ENCODE measurements at places on chromosomes 4 and X. TPM values are rescaled to one million over a fixed set of nuclear protein-coding genes. Genes with fewer than 3 reads are reported as not detected.

GRCh38 chr4:42350611-42351182, 46.6 kb upstream of the SHISA3 start:
- H3K27me3 ChIP-seq, result no peaks in the 10 kb centered on the region
- H3K4me3 ChIP-seq, result no peak overlapping the region
- no peak overlapping the region for H3K27ac ChIP-seq
- no peaks in the 10 kb centered on the region for H3K36me3 ChIP-seq
- H3K4me1 ChIP-seq, result no peaks in the 10 kb centered on the region

DNA sequence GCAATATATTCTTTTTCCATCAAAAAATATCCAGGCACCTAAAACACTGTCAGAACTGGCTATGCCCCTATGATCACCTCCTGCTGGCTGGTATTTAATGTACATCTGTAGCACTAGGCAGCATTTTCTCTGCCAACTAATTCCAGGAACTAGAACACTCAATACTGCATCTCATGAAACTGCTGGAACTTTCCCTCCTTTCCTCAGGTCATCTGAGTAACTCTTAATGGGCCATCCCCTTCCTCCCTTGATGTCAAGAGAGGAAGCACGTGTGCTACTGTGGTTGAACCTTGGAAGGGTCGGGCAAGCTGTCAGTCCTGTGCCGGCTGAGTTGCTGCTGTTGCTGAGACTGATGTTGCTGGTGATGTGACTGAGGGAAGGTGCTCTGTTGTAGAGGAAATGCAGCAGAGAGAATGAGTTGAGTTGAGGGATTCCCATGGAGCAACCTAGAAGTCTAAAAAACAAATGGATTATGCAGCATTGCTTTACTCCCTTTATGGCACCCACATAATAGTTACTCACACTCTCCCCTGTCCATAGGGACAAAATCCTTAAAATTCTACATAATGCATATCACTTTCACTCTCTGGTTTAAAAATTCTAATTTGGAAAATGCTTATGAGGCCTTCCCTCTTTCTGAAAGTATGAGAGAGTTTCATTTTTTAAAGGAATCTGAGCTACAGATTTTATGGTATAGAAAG, 39.5 kb downstream of the TMEM165 start:
- peaks cover 5% of the 10 kb centered on the region for H3K36me3 ChIP-seq
- peak overlapping the region; percentile 34 for H3K27ac ChIP-seq
- H3K4me3 ChIP-seq, result no peak overlapping the region
- H3K4me1 ChIP-seq, result peaks cover 10% of the 10 kb centered on the region
- DNase-seq, result no peak

GRCh38 chr4:82645936-82646565, 84.3 kb upstream of the TMEM150C start:
- H3K27me3 ChIP-seq, result no peaks in the 10 kb centered on the region
- no peak for DNase-seq

GRCh38 chrX:100817340-100817739, 2.9 kb upstream of the CSTF2 start:
- H3K36me3 ChIP-seq, result no peaks in the 10 kb centered on the region
- no peaks in the 10 kb centered on the region for H3K4me1 ChIP-seq
- H3K27ac ChIP-seq, result no peak overlapping the region
- no peak overlapping the region for H3K4me3 ChIP-seq
- no peak for DNase-seq

- peak overlapping the region; percentile 76 for H3K27ac ChIP-seq
- peak overlapping the region; percentile 68 for H3K4me3 ChIP-seq
- no peaks in the 10 kb centered on the region for H3K36me3 ChIP-seq
Measured at GRCh38 chr4:151226004-151226932, 50.7 kb upstream of the PRSS48 start.

FAM47E gene
- 0.42 TPM for total RNA-seq

DNA sequence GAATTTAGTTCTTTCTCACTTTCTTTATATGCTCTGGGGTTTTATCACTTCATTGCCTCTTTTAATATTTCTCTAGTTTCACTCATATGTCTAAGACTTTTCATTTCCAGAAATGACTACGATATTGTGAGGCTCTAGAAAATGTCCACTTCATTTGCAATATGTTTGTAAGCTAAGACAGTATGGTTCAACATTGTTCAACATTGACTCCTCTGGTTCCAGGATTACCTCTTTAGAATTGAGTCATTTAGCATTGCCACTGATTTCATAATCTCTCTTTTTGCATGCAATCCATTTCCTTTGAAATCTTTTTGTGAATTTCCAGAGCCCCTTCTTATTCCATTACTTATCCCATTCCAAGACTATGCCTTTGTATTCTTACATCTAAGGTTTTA, 32.3 kb downstream of the BBS12 start:
- H3K27me3 ChIP-seq, result no peaks in the 10 kb centered on the region
- peaks cover 14% of the 10 kb centered on the region for H3K4me1 ChIP-seq
- H3K4me3 ChIP-seq, result no peak overlapping the region
- peak overlapping the region; percentile 56 for H3K27ac ChIP-seq
- no peaks in the 10 kb centered on the region for H3K36me3 ChIP-seq

- no peaks in the 10 kb centered on the region for H3K36me3 ChIP-seq
- DNase-seq, result no peak
- H3K4me1 ChIP-seq, result no peaks in the 10 kb centered on the region
- no peaks in the 10 kb centered on the region for H3K27me3 ChIP-seq
- H3K27ac ChIP-seq, result no peak overlapping the region
- no peak overlapping the region for H3K4me3 ChIP-seq
Measured at GRCh38 chr4:176957353-176958118, 164.8 kb upstream of the VEGFC start.

DNA sequence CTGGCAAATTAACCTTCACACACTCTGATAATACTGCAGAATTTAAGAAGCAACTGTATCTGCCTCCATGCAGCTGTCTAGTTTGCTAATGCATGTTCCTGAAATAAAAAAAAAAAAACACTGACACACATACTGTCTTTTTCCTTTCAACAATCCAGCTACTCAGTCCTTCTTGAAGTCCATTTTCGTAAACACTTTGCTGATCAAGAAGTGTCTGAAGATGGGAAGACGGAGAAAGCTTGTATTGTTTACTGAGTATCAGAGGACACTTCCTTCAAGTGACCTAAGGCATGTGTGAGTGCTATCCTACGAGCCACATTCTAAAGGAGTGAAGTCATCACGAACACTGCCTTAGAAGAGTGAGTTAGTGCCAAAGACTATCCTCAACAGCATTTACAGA, 82.6 kb downstream of the LUZP4 start:
- H3K27ac ChIP-seq, result no peak overlapping the region
- peaks cover under 1% of the 10 kb centered on the region for H3K4me1 ChIP-seq
- no peak for DNase-seq
- no peaks in the 10 kb centered on the region for H3K36me3 ChIP-seq

Measured in thoracic aorta (tissue), 2 donors.